MM.1S (cell line): ENCODE measurements at places on chromosomes 4 and X.

GRCh38 chr4:153266988-153267387 lies 62.7 kb downstream of the TRIM2 start:
- DNase-seq = no peak

GRCh38 chrX:12563121-12563520 lies 228.1 kb upstream of the PRPS2 start:
- DNase-seq = no peak

DNA sequence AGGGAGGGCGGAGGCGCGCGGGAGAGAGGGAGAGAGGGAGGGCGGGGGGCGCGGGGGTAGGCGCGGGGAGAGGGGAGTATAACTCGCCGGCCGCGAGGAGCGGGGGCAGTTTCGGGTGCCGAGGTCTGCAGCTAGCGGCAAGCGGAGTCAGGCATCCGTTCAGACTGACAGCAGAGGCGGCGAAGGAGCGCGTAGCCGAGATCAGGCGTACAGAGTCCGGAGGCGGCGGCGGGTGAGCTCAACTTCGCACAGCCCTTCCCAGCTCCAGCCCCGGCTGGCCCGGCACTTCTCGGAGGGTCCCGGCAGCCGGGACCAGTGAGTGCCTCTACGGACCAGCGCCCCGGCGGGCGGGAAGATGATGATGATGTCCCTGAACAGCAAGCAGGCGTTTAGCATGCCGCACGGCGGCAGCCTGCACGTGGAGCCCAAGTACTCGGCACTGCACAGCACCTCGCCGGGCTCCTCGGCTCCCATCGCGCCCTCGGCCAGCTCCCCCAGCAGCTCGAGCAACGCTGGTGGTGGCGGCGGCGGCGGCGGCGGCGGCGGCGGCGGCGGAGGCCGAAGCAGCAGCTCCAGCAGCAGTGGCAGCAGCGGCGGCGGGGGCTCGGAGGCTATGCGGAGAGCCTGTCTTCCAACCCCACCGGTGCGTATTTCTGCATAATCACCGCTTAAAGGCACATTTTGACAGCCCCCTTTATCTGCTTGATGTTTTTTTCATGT lies at the start of gene POU4F2:
Gene POU4F2 (plus strand): TSS at position 108 of the 720 bp plus-strand sequence. CDS start 248 bp downstream, at position 356.
- DNase-seq = no peak

DNA sequence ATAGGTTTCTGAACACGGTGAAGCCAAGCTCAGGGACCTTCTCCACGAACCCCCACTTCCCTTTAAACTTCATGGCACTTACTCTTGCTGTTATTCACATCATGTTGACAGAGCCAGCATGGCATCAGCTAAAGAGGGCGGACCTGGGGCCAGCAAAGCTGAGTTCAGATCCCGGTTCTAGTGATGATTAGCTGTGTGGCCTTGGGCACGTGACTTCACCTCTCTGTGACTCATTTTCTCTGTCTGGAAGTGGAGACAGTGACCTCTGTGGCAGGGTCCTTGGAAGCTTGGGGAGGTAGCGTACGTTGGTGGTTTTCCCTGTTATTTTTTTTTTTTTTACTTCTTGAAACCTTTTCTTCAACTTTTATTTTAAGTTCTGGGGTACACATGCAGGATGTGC lies 13.4 kb downstream of the EVC start:
- no peak for DNase-seq

GRCh38 chr4:111454961-111455360 lies 690.3 kb upstream of the FAM241A start:
- no peak for DNase-seq

DNA sequence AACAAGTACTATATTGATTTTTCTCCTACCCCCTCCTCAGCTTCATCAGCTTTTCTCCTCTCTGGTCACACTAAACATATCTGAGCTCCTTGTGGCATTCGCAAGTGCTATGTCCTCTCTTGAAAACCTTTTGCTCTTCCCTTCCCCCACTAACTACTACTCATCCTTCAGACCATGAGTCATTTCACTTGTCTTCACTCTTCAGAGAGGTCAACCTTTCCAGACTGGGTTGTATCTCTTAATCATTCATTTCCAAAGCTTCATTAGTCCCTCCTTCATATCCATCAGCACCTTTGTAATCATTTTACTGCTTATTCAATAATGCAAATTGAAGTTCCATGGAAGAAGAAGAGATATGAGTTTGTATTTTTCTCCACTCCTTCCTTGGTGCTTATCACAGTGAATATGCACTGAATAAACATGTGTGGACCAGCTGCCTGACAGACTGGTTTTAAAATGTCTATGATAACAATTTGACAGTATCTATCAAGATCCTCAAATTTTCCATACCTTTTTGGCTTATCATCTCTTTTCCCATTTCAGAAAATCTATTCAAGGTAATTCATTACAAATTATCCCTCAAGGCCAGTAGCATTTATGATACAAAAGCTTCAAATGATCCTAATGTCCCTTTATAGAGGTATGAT lies 28.4 kb downstream of the DDX60L start:
- no peak for DNase-seq

DNA sequence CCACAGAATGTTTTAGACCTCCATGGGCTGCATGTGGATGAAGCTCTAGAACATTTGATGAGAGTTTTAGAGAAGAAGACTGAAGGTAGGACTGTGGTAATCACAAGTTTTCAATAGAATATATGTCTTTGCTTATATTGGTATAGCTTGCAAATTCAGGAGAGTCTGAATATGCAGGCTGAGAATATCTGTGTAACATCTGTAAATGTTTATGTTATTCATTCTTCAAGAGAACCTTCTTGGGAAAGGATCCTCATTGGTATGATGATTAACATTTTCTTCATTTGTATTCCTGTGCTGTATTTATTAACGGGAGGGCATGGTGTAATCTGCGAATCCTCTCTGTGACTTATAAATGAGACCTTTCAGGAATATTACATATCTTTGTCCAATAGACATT lies 52.1 kb upstream of the RHOH start:
- no peak for DNase-seq

- no peak for DNase-seq
Observed at GRCh38 chrX:103513476-103514108, 5.7 kb downstream of the RAB40A start.

DNA sequence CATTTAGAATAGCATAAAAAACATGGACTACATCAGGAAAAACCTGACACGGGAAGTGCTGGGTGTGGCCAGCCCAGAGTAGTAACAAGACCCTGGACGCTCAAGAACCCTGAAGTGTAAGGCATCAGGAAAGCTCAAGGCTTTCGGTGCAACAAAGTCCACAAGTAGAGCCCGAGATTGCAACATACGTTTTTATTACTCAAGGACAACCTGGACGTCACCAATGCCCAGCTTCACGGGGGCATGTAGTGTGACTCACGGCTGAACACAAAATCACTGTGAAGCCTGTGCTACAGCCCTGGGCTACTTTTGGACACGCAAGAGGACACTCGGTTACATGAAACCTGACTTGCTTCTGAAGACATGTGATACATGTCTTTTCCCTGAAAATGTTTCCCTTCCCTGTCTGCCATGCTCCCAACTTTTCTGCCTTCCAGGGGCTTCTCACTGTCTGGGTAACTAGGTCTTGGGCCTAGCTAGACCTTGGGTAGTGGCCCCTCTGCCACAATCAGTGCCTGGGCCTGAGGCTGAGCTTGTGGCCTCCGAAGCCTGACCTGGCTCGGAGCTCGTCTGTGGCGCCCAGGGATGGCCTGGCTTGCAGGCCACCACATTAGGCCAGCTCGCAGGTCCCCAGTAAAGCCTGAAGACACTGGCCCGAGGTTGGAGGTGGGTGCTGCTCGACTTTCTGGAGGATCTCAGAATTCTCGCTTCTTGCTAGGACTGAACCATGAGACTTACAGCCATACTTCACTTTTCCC lies 9.2 kb downstream of the IRAK1 start:
- DNase-seq = no peak
